ENCODE measurements at places on chromosomes 6 and 20.

GRCh38 chr6:53048431-53049195 is 16.6 kb upstream of the FBXO9 start:
- DNase-seq: no peak

DNA sequence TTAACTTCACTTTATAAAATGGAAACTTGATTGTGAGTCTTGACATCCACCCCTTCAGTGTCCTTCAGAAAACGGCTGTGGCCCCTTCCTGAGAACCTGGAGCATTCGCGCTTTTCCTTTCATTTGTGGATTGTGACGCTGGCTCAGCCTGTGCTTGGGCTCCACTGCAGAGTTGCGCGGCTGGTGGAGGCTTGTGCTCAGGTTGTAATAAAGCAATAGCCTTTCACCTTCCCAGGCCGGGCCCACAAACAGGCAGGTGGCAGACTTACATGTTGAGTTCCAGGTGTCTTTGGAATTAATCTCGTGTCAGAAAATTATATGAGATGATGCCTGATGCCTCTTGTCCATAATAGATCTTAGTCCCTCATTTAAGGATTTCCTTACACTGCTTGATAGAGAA is 199.9 kb downstream of the CDH4 start:
- DNase-seq: no peak

DNA sequence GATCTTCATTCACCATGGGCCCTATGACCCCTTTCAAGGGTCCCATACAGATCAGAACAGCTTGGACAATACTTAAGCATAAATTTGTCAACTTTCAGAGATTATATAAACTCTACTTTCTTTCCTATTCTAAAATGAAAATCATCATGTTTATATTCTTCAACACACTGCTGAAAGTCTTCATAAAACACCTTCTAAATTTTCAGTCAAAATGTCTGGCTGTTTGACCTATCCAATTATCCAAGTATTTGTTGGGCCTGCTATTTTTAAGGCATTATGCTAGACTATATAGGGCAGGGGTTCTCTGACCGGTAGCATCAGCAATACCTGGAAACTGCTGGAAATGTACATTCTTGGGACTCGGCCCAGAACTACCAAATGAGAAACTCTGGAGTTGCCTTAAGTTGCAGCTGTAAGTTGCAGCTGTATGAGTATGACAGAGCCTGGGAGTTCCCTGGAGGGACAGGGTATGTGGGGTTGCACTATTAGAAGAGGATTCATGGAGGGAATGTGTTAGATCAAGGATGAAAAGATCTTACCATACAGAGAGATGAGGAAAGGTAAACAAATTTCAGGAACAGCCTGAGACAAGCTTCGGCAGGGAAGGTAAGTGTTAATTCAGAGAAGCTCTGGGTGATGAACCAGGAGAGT is 293.0 kb downstream of the ADGB start:
- no peak for DNase-seq

- DNase-seq: no peak
Measured at GRCh38 chr6:134177236-134177635, 124.8 kb upstream of the SLC2A12 start.

DNA sequence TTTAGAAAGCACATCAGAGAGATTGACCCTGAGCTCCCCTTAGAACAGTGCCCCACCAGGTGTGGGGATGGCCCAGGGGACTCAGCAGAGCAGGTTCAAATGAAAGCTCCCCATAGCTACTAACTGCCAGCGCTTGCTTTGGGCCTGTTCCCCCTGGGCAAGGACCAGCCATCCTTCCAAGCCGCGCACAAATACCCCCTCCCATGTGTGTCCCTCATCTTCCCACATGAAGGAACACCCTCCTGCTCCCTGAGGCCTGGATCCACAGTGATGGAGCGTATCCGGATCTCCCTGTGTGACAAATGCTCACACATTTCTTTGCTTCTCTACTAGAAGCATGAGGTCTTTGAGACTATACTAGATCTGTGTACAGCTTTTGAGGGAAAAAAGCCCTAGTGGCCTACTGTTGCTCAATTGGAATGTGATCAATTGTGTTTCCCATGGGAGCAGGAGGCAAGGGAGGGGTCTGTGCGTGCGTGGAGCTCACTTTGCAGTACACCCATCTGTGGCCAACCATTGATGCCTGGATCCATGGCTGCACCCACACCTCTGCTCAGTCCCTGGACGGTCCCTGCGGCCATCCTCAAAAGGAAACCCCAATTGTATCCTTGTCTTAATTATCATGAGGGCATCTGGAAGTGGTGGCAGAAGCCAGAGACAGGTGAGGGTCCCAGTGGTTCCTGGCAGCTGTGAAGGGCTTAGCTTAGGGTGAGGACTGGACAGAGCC is 1.4 kb upstream of the RAET1G start:
- no peak for DNase-seq

DNA sequence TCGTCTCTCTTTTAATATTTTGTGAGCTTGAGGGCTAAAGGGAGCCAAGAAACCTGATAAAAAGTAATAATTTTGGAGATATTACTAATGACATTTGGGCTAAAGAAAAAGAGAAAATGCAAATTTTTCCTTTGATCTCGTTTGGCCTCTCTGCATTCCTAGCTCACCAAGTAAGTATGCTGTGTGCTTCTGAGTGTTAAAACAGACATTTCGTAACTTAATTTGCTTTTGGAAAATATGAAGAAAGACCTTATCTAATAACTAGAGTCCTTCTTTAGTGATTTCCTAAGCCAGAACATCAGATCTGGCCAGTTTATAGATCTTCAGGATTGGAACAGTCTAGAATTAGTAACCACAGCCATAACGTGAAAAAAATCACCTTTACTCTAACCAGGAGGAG is 872.9 kb upstream of the SLC35B3 start:
- DNase-seq: no peak

DNA sequence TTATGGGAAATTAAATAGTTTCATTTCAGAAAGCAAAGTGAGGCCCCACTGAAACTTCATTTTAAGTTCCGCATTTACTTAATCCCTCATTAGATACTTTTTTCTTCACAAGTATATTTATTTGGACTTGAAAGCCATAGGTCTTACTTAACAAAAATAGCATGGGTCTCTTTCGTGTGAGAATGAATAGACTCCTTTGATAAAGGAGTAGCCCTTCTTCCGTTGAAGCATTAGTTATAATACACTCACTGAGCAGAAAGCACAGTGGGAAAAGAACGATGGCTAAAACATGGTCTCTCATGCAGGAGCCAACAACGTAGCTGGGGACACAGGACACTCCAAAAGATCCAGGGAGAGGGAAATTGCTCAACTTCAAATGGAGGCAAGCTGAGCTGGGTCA is 130.4 kb downstream of the SLC23A2 start:
- no peak for DNase-seq

DNA sequence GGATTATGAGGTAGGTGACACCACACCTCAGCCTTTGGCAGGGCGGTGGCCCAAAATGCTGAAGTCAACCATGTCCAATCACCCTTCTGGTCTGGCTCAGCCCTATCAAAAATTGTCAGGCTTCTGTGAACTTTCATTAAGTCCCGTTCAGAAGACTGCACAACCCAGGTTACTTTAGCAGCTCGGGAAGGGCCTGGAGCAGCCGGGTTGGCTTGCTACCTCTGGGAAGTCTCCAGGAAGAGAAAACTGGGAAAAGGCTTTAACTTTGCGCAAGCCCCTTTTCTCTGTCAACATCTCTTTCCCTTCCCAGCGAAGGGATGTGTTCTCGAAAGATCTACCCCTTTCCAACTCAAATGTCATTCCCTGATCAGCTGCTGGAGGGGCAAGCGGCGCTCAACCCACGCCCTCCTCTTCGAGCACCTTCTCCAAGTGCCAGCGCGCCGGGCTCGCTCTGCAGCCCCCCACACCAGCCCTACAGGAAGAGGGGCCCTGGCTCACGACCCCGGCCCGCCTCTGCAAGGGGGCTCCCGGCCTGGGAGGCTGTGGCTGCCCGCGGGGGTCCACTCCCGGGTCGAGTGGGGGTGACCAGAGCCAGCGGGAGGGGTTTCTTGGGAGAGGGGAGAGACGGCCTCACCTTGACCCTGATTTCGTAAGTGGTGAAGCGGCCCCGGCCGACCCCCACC is 573 bp downstream of the SNX3 start:
- DNase-seq: no peak

GRCh38 chr20:59664421-59664941 is 60.1 kb downstream of the PHACTR3 start:
- no peak for DNase-seq

All from stimulated activated CD8-positive, alpha-beta memory T cell treated with anti-CD3 and anti-CD28 coated beads, Interleukin-7, amount 100 ng/mL, for 24 hours (primary cell).